ENCODE measurements at places on chromosomes 1 and 21.

- no peaks in the 10 kb centered on the region for H3K27me3 ChIP-seq
- H3K27ac ChIP-seq, result no peak overlapping the region
- DNase-seq, result no peak
- H3K36me3 ChIP-seq, result no peaks in the 10 kb centered on the region
- H3K4me3 ChIP-seq, result no peak overlapping the region
These were observed 70.4 kb upstream of the SAMSN1 start for GRCh38 chr21:14616380-14617039.

DNA sequence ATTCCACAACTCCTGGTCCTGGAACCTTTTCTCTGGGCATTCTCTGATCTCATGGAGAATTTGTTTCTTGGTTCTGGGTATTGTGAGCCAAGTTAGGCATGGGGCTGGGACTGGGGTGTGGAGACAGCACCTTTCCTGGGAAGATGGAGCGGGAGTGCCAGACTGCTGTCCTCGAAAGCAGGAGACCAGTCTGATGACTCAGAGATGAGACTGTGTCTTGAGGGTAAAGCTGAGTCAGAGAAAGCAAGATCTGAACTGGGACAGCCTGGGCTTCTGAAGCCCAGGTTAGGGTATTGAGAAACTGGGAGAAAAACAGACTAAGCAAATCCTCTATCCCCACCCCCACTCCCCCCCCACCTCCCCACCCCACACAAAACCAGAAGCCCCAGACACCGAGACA lies 2.2 kb upstream of the KANK4 start:
- H3K4me1 ChIP-seq, result peaks cover 13% of the 10 kb centered on the region
- no peaks in the 10 kb centered on the region for H3K36me3 ChIP-seq
- DNase-seq, result no peak
- H3K4me3 ChIP-seq, result no peak overlapping the region
- no peak overlapping the region for H3K27ac ChIP-seq

DNA sequence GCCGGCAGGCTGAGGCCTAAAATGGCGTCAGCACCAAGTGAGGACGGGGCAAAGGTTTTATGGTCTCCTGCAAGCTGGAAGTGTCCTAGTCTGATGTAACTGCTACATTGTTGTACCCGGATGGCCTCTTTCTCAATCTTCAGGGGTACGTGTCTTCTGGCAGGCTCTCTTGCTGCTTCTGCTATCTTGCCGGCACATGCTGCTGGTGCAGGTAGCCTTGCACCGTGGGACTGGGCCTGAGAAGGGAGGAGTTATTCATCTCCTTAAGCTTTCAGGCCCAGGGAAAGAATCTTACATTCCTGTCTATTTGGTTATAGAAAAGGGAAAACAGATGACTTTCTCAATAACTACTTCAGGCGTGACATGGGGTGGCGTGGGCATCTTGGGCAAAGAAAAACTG lies 72.2 kb downstream of the ZNF678 start:
- no peak overlapping the region for H3K4me3 ChIP-seq
- DNase-seq, result no peak
- H3K27me3 ChIP-seq, result no peaks in the 10 kb centered on the region
- no peaks in the 10 kb centered on the region for H3K36me3 ChIP-seq
- H3K27ac ChIP-seq, result no peak overlapping the region

DNA sequence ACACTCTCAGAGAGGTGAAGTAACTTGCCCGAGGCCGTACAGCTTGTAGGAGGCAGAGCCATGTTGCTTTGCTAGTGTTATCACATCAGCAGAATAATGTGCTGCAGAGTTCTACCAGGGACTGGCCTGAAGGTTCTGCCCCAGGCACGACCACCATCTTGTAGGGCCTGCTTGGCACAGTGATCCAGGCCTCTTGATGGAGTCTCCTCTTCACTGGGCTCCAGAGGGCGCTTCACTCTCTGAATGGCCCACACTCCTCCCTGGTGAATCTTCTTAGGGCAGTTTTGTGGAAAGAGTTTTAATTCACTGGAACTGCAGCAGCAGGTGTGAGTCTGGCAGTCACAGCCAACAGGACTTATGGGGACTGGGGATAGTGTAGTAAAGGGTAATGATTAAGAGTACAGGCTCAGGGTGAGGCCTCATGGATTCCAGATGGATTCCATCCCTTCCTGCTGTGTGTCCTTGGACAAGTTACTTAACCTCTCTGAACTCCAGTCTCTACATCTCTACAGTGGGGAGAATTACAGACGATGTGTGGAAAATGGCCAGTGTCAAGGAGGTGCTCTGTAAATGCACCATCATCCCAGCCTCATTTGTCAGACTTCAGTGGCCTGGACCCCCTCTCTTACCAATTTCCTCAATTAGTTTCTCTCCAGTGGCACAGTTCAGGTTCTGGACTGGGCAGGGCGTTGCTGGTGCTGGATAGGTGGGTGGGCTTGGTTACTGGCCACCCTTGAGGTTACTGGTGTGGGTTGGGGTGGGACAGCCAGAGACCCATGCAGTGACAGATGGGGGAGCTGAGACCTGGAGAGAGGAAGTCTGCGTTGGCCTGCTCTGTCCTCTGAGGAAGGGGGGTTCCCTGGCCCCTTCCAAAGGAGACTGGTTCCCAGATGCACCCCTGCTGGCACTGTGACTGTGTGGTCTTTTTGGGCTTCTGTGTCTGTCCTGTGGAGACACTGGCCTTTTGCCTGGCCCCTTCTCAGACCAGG lies 45.9 kb upstream of the CSF3R start:
- H3K4me1 ChIP-seq, result no peaks in the 10 kb centered on the region
- no peaks in the 10 kb centered on the region for H3K36me3 ChIP-seq
- H3K27me3 ChIP-seq, result no peaks in the 10 kb centered on the region
- H3K27ac ChIP-seq, result no peak overlapping the region
- no peak overlapping the region for H3K4me3 ChIP-seq

DNA sequence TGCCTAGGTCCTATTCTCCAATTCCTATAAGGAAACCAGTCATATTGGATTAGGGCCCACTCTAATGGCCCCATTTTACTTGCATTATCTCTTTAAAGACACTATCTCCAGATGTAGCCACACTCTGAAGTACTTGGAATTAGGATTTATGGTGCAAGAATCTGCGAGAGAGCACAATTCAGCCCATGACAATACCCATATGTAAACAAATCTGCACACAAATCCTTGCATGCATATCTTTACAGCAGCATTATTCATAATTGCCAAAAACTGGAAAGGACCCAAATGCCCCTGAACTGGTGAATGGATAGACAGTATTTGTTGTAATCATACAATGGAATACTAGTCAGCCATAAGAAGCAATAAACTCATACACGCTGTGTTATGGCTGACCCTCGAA lies 229.8 kb upstream of the ADAMTS5 start:
- H3K4me1 ChIP-seq, result no peaks in the 10 kb centered on the region
- H3K27me3 ChIP-seq, result no peaks in the 10 kb centered on the region
- DNase-seq, result no peak
- no peak overlapping the region for H3K27ac ChIP-seq

- no peak overlapping the region for H3K27ac ChIP-seq
- H3K4me1 ChIP-seq, result no peaks in the 10 kb centered on the region
- H3K27me3 ChIP-seq, result no peaks in the 10 kb centered on the region
- no peak overlapping the region for H3K4me3 ChIP-seq
- no peaks in the 10 kb centered on the region for H3K36me3 ChIP-seq
These were observed 228.1 kb upstream of the CAMK1G start for GRCh38 chr1:209355415-209355814.

DNA sequence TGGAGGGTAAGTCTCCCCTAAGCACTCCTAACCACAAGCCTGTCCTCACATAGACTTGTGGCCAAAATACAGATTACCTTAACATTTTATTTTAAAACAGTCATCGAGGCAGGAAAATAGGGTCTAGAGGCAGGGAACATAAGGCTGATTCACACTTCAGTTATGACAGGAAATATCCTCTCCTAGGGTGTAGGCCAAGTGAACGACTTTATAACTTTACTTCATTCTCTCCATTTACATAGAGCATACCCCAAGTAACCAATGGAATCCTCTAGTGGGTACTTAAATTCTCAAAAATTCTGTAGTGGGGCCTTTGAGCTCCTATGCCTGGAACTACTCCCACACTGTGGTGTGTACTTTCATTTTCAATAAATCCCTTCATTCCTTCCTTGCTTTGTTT lies 113.0 kb downstream of the WDR3 start:
- H3K4me1 ChIP-seq, result no peaks in the 10 kb centered on the region
- H3K27me3 ChIP-seq, result no peaks in the 10 kb centered on the region
- H3K4me3 ChIP-seq, result no peak overlapping the region

GRCh38 chr1:85762804-85763203 lies 54.6 kb upstream of the ZNHIT6 start:
- no peaks in the 10 kb centered on the region for H3K36me3 ChIP-seq
- DNase-seq, result no peak
